ENCODE measurements at places on chromosomes 6 and 20. TPM values are rescaled to one million over a fixed set of nuclear protein-coding genes. Genes with fewer than 3 reads are reported as not detected.

- no peak for DNase-seq
These were observed 209.2 kb upstream of the ASCC3 start for GRCh38 chr6:101090281-101090680.

GRCh38 chr6:144286503-144287393, 1.6 kb downstream of the UTRN start:
- peak; percentile 21 for DNase-seq

- no peak for DNase-seq
These were observed 44.6 kb downstream of the GPR63 start for GRCh38 chr6:96792561-96793190.

DNA sequence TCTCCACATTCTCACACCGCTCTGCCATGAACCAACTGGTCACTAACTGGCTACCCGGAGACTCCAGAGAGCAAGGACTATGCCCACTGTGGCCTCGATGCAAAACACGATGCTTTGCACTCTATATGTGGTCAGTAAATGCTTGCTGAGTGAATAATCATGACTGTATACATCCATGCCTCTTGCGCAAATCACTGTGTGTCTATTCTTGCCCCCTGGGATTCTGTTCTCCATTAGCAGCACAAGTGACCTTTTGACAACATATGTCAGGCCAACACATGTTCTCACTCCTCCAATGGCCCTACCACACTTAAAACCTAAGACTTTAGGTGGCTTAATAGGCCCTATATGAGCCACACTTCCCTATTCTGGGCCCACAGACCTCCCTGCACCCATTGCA, 16.9 kb downstream of the KIF16B start:
- DNase-seq, result no peak

TXLNB gene
- total RNA-seq, result 0.81 TPM

LGSN gene
- total RNA-seq, result not detected

ABHD16B gene
- not detected for total RNA-seq
